ENCODE measurements at places on chromosomes 4 and X. TPM values are rescaled to one million over a fixed set of nuclear protein-coding genes. Genes with fewer than 3 reads are reported as not detected.

Gene PABPC5
- 10.6 TPM for total RNA-seq

- no peaks in the 10 kb centered on the region for H3K4me1 ChIP-seq
- no peak overlapping the region for H3K27ac ChIP-seq
- no peaks in the 10 kb centered on the region for H3K27me3 ChIP-seq
- H3K4me3 ChIP-seq: no peak overlapping the region
- H3K36me3 ChIP-seq: peaks cover 28% of the 10 kb centered on the region
- peak; percentile 85 for DNase-seq
Measured at GRCh38 chr4:6873792-6874461, 35.7 kb upstream of the TBC1D14 start.

- no peaks in the 10 kb centered on the region for H3K4me1 ChIP-seq
- no peaks in the 10 kb centered on the region for H3K27me3 ChIP-seq
- H3K27ac ChIP-seq: no peak overlapping the region
- no peak for DNase-seq
- no peak overlapping the region for H3K4me3 ChIP-seq
Measured at GRCh38 chr4:168183717-168184571, 91.6 kb downstream of the ANXA10 start.

DNA sequence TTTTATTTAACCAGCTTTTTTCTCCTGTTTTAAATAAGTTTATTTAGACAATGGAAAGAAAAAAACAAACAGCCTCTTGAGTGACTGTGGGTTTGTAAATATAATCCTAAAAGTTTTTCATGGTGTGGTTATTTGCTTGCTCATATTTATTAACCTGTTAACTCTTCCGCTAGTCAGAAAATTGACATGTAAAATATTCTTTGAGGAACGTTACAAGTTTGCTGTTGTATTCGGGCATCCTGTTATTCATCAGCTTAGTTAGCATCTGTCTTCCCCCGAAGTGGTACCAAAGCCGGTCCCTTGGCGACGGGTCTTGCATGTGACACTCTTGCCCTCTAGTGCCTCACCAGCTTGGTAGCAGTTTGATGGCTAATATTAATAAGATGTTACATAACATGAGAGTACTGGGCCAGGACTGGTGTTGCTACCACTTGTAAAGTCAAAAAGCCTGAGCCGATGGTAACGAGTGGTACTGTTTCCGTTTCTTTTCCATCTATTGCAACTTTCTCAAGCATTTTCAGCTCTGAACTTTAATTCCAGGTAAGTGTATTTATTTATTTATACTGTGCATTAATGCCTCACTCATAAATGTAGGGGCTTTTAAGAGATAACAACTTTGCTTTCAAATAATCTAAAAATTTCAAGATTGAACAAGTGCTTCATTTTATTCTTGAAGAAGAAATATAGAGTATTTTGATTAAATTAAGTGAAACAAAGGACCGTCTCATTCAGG lies at the start of gene NDST3:
Gene NDST3, plus strand, starts transcription at position 434 of the 733 bp plus-strand sequence. CDS start 19,425 bp downstream, outside the sequence.
- H3K36me3 ChIP-seq: no peaks in the 10 kb centered on the region
- H3K27ac ChIP-seq: peak within 1 kb of the TSS; percentile 82
- H3K4me1 ChIP-seq: 0 out of 2 replicates have a peak, but pooled peaks cover 6% of the 10 kb centered on the region
- DNase-seq: peak; percentile 95
- peak within 1 kb of the TSS; percentile 78 for H3K4me3 ChIP-seq

GRCh38 chr4:155076256-155076785 lies 132.1 kb upstream of the NPY2R start:
- DNase-seq: no peak
- no peaks in the 10 kb centered on the region for H3K36me3 ChIP-seq
- no peaks in the 10 kb centered on the region for H3K4me1 ChIP-seq
- H3K27me3 ChIP-seq: no peaks in the 10 kb centered on the region
- no peak overlapping the region for H3K4me3 ChIP-seq
- H3K27ac ChIP-seq: no peak overlapping the region

Gene CDX4
- not detected for total RNA-seq

Gene ZNF674
- total RNA-seq: 1.7 TPM

- peak; percentile 9 for DNase-seq
- H3K27me3 ChIP-seq: no peaks in the 10 kb centered on the region
- no peak overlapping the region for H3K27ac ChIP-seq
- H3K4me1 ChIP-seq: peaks cover 1% of the 10 kb centered on the region
- no peak overlapping the region for H3K4me3 ChIP-seq
Measured at GRCh38 chrX:39693298-39693697, 404.5 kb downstream of the BCOR start.

GRCh38 chr4:25937801-25938200 lies 23.8 kb downstream of the SMIM20 start:
- H3K4me1 ChIP-seq: peaks cover 11% of the 10 kb centered on the region
- H3K27me3 ChIP-seq: no peaks in the 10 kb centered on the region
- no peak overlapping the region for H3K27ac ChIP-seq
- DNase-seq: no peak

Gene CCKAR
- total RNA-seq: 0.61 TPM

Gene NR3C2
- total RNA-seq: 0.63 TPM

DNA sequence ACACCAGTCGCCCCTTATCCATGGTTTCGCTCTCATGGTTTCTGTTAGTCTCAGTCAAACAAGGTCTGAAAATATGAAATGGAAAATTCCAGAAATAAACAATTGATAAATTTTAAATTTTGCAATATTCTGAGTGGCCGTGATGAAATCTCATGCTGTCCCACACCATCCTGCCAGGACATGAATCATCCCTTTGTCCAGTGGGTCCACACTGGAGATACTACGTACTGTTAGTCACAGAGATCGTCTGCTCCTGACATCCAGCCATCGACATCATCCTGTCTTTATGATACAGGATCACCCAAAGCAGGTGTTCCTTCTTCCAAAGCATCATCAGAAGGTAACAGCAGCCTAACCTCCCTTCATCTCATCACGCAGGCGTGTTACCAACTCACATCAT lies 76.5 kb upstream of the MSX1 start:
- no peaks in the 10 kb centered on the region for H3K27me3 ChIP-seq
- no peak overlapping the region for H3K4me3 ChIP-seq
- no peaks in the 10 kb centered on the region for H3K4me1 ChIP-seq
- H3K27ac ChIP-seq: no peak overlapping the region

DNA sequence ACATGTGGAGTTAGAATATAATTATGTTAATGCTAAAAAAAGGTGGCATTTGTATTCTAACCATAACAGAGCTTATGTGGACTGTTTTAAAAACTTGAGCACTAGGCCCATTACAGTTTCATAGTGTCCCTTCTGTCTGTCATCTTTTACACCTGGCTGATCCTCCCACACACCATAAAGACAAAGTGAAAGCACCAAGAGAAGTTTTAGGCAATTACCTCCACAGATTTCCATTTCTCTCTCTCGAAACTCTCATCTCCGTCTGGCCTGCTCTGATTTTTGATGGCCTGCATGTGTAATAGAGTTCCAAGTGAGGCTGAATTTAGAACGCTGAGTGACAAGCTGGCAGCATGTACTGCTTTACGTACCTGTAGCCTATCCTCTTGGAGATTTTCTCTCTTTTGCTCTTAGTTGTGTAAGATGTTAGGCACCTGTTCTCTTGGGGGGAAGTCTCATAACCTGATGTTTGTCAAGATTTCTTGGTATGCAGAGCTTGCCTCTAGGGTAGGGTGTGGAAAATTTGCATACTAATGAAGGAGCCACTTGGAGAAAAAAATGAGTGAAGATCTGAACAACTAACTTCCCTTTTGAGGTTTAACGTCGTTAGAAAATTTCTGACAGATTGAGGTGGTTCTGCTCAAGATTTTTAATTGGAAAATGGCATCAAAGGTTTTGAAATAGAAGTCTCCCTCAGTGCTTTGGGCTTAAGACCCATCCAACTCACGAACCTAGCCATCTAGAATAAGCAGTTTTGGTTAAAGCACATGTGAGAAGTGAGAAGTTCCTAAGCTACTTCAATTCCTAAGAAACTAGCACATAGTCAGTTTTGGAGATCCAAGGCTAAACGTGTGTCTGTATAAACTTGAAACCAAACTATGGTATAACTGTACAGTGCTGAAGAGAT lies 57.6 kb upstream of the RAP1GDS1 start:
- no peak overlapping the region for H3K4me3 ChIP-seq
- H3K27me3 ChIP-seq: no peaks in the 10 kb centered on the region
- DNase-seq: no peak
- H3K4me1 ChIP-seq: no peaks in the 10 kb centered on the region

DNA sequence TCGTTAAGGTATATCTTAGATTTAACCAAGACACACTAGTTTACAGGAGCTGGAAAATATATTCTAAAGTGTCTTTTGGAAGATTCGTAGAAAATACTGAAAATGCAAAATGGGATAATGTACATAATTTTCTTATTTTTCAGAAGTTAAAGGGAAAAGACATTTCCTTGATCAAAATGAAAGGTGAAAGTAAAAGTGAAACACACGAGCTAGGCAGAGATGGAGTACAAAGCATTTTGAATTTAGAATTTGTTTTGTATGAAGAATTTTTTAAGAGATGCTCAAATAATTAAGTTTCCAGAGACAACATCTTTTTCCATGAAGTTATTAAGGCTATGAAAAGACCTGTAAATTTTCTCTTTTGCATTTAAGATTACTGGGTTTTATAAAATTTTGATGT lies 2192.6 kb upstream of the AGA start:
- H3K36me3 ChIP-seq: no peaks in the 10 kb centered on the region
- H3K4me3 ChIP-seq: no peak overlapping the region
- H3K27me3 ChIP-seq: no peaks in the 10 kb centered on the region
- H3K4me1 ChIP-seq: no peaks in the 10 kb centered on the region
- no peak for DNase-seq
